ENCODE measurements at places on chromosomes 6 and 20.
A peak's percentile ranks its signal among the peaks of the same experiment; 100 is the strongest.

DNA sequence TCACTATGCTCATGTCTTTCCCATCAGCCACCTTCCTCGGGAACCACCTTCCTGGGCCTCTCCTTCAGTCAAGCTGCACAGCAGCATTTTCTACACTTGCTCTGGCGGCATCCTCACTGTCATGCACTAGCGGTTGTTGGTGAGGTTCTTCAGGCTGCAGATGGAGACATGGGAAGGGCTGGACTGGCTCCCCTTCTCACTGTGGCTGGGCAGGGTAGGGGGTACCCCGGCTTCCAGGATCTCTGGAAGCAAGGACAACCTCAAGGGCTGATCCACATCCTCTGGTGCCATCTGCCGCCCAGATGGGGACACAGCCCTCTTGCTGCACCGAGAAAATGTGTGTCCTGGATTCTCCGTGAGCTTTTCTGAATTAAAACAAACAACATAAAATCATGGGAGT lies 180.1 kb upstream of the RNF24 start:
- DNase-seq, result peak; percentile 46

GRCh38 chr6:8664070-8664469 lies 228.7 kb upstream of the SLC35B3 start:
- no peak for DNase-seq

DNA sequence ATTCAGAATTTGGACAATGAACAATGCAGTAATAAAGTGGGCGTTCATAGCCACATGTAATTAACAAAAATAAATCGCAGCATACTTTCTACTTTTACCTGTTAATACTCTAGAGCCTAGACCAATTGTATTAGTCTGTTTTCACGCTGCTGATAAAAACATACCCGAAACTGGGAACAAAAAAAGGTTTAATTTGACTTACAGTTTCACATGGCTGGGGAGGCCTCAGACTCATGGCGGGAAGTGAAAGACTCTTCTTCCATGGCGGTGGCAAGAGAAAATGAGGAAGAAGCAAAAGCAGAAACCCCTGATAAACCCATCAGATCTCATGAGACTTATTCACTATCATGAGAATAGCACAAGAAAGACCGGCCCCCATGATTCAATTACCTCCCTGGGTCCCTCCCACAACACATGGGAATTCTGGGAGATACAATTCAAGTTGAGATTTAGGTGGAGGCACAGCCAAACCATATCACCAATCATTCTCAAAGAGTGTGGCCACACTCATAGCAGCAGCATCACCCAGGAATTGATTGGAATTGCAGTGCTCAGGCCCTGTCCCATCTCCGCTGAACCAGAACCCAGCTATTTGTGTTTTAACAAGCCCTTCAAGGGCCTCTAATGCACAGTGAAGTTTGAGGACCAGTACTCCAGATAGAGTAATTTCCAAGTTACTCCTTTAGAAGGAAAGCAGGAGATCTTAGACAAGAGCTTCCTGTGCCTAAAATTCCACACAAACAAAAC lies 650.0 kb downstream of the KIF16B start:
- no peak for DNase-seq

DNA sequence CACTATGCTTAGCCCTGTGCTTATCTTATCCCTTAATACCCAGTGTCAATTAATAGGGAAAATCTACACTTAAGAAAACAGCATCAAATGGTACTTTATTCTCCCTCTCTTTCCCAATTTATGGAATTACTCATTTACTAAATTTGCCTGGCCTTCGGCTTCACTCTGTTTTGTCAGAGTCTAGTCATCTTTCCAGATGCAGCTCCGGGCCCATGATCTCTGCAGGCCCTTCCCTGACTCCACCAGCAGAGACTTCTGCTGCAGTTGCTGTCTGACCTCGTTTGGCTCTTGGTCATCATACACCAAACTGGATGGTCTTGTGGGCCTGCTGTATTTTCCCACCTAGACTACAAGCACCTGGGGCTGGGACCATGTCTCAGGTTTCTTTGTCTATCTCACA lies 27.4 kb downstream of the MRS2 start:
- no peak for DNase-seq

- DNase-seq, result no peak
Observed at GRCh38 chr6:83192456-83192855, 609 bp downstream of the PGM3 start.

DNA sequence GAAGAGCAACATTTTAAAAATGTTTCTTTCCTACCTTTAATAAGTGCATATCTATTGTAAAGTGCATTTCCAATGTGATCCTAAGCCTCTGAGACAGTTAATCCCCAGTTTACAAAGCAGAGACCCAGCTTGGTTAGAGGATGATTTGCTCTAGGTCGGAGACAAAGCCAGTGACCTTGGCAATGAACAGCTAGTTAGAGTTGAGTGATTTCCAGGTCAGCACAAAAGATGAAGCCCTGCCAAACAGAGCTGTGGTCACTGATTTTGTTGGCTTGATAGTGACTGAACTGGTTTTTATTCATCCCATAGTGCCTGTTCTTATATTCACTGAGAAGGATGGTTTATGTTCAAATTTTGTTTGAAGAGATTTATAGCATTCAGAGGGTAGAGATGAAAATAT lies 56.6 kb upstream of the CD83 start:
- peak; percentile 62 for DNase-seq

- DNase-seq, result no peak
Observed at GRCh38 chr6:45438849-45439406, 61.2 kb upstream of the SUPT3H start.

GRCh38 chr6:142262231-142262630 lies 39.6 kb upstream of the ADGRG6 start:
- no peak for DNase-seq

- no peak for DNase-seq
Observed at GRCh38 chr20:58627212-58628072, 23.6 kb upstream of the STX16 start.

DNA sequence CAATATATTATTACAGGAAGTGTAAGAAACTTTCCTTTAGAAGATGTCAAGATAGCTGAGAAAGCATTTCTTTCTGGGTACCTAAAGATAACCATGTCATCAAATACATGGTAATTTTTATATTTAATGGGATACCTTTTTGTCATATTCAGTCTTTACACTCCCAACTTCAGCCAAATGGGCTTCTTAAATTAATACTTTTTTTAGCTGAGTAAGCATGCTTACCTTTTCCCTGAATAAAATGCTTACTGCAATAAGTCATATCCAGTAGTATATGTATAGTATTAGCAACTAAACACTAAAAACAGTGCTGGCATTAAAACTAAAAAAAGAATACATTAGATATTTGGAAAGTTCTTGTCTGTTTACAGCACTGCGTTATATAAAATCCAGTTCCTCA lies 17.4 kb upstream of the PBOV1 start:
- DNase-seq, result no peak

DNA sequence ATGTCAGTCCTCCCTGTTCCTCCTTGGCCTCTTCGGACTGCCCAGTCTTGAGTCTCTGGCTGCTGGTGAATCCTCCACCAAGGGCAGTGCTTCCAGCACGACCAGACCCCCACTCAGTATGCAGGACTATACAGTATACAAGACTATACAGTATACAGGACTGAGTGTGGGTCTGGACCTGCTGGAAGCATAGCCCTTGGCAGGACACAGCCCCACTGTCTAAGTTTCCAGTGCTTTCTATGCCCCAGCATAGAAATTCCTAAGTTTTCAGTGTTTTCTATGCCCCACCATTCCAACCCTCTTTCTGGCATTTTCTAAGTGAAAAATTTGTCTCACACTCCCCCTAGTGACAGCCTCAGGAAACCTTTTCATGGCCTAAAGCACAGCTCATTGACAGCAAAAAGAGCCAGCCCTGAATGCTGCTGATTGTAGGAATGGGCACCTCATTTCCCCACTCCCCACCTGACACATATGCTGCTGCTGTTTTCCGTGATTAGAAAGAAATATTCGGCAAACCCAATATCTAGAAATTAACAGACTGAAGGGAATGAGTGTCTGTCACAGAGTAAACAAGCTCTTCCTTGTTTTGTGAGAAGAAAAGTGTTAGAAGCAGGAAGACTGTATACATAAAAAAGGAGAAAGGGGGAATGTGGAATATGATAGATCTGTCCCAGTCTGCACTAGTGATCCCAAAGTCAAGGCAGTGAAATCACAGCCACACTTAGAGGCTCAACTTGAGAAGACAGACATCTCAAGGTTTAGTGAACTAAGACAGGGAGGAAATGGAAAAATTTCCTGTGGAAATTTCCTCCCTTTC lies 206.9 kb downstream of the IBTK start:
- peak; percentile 44 for DNase-seq

DNA sequence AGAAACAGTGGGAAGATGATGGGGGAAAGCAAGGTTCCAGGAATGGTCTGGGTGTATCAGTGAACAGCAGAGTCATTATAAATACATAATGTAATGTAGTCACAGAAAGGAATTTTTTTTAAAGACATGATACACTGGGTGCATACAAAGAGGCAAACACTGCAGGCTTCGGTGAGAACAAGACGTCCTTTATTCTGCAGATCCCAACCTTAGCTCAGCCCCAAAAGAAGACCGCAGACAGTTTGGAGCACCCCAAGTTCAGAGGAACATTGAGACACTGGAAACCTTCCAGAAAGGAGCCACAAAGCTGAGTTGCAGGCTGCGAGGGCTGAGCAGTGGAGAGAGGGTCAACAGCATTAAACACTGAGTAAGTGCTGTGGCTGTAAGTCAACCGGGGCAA lies 30.6 kb upstream of the FOXC1 start:
- no peak for DNase-seq

Data from WERI-Rb-1 (cell line).